ENCODE measurements at places on chromosomes 12 and 14.

DNA sequence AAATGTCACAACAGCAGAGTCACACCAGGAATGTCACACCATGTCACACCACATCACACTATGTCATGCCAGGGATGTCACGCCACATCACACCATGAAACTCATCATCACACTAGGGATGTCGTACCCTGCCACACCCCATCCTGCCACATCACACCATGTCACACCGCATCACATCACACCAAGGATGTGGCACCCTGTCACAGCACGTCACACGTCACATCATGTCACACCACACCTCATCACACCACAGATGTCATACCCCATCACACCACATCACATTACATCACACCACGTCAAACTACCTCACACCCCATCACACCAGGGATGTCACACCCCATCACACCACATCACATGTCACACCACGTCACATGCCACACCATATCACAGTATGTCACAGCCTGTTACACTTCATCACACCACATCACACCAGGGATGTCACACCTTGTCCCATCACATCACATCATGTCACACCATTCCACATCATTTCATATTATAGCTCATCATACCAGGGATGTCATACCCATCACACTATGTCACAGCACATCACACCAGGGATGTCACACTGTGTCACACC is 90.9 kb downstream of the TMEM121 start:
- DNase-seq: no peak

- DNase-seq: no peak
Observed at GRCh38 chr12:92162079-92162478, 16.4 kb upstream of the BTG1 start.

GRCh38 chr12:113092607-113093408 is 36.3 kb downstream of the DTX1 start:
- peak; percentile 57 for DNase-seq

GRCh38 chr12:77229640-77230442 is 164.5 kb upstream of the E2F7 start:
- DNase-seq: no peak

DNA sequence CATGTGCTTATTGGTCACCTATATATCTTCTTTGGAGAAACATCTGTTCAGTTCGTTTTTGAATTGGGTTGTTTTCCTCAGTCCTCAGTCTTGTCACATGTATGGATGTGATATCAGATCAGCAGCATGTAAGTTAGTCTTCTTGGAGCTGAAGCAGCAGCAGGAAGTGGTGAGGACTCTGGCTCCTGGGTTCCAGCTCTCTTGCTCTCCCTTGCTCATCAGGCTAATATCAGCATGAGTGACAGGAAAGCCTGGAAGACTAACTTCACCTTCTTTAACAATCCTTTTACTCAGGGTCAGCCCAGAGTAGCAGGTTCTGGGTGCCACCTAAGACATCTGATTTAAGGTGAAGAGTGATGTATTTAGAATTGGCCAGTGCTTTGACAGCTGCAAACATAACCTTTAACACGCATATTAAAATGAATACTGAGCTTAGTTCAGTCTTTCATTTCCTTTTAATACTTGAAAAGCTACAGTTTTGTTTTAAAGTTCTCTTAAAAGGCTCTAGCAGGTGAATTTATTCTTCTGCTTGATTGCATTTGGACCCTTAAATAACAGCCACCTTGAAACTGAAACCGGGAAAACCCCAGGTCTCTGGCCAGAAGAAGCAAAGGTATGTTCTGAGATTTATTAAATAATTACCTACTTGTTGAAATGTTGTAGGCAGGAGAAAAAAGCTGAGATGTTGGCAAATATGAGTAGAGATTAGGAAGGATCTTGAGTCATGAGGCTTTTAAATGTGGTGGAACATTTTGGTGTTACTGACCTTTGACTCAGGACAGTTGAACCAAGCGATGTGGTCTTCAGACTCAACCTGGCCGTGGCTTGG is 54.3 kb downstream of the DRAM1 start:
- DNase-seq: no peak

DNA sequence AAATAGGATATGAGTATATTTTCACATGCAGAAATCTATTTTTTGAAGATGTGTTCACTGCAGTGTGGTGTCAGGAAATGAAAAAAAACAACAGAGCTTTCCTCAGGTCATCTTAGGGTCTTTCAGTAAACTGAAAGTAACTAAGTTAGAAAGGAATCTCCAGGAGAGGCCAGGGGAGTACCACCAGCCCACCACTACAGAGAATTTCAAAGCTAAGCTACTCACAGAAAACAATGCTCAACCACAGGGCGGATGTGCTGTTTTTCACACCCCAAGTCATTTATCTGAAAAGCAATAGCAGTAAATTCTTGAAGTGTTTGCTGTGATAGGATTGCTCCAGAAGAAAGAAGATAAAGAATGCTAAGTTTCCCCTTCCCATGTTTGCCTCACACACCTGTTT is 79.0 kb downstream of the IFNG start:
- DNase-seq: no peak

DNA sequence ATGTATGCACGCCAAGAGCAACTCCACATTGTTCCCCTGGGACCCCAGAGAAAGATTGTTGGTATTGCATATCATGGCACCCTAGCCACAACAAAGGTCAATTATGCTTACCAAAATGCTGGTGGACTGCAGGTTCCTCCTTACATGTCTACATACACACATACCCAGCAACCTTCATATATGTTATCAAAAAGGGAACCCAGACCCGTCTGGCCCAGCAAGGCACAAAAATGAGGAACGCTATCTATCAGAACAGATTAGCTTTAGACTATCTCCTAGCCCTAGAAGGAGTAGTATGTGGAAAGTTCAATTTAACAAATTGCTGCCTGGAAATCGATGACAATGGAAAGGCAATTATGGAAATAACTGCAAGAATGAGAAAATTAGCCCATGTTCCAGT is 61.5 kb downstream of the DHRS2 start:
- no peak for DNase-seq

- DNase-seq: no peak
Observed at GRCh38 chr14:33435911-33436689, 497.4 kb downstream of the NPAS3 start.

GRCh38 chr14:76908834-76909233 is 82.6 kb downstream of the LRRC74A start:
- DNase-seq: no peak

- peak; percentile 25 for DNase-seq
Observed at GRCh38 chr14:51395361-51395849, 155.4 kb downstream of the TMX1 start.

- DNase-seq: peak; percentile 58
Observed at GRCh38 chr12:5201554-5202218, 158.0 kb downstream of the KCNA5 start.

- no peak for DNase-seq
Observed at GRCh38 chr12:75960086-75960910, 71.3 kb downstream of the PHLDA1 start.

- DNase-seq: no peak
Observed at GRCh38 chr14:76729258-76729657, 32.0 kb upstream of the VASH1 start.

GRCh38 chr14:50979941-50980850 is 35.9 kb upstream of the PYGL start:
- DNase-seq: no peak

DNA sequence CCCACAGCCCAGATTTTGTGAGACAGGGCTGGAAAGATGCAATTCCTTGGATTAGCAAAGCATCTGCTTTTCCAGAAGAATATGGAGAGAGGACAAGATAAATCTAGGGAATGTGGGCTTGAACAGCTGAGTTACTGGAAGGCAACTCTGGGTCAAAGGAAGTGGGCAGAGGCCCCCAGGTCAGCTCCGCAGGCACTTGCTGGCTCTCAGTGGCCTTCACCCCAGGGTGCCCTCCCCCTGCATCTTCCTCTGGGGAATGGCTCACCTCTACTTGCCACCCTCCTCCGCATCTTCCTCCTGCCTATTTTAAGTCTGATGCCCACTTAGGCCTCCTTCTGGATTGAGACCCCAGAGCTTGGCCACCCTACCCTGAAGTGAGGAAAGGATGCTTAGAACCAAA is 10.5 kb upstream of the PNMA1 start:
- DNase-seq: no peak

DNA sequence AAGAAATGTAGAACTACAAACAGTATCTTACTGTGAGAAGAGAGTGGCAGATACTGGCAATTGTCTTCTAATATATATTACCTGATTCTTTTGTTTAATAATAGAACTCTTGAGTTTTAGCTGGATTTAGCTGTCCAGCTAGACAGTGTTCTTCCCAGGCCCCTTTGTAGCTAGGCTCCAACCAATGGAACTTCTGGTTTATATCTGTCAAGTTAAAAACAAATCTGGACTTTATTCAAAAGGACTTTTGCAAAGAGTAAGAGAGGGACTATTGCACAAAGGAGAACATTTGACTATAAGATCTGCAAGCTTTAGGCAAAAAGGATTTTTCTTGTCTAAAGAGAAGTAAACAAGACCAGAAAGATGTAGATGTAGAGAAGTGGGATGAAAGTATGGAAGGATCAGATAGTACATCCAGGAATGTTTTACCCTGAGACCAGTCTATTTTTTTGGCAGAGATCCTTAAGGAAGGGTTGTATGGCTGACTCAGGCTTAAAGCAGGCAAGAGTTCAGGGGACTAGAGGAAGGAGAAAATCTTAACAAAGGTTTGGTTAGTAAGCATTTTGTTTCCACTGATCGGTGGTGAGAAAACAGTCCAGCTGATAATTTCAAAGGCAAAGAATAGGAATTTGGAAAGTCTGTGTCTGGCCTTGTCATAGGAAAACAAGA is 111.1 kb upstream of the PLEKHA5 start:
- DNase-seq: no peak

DNA sequence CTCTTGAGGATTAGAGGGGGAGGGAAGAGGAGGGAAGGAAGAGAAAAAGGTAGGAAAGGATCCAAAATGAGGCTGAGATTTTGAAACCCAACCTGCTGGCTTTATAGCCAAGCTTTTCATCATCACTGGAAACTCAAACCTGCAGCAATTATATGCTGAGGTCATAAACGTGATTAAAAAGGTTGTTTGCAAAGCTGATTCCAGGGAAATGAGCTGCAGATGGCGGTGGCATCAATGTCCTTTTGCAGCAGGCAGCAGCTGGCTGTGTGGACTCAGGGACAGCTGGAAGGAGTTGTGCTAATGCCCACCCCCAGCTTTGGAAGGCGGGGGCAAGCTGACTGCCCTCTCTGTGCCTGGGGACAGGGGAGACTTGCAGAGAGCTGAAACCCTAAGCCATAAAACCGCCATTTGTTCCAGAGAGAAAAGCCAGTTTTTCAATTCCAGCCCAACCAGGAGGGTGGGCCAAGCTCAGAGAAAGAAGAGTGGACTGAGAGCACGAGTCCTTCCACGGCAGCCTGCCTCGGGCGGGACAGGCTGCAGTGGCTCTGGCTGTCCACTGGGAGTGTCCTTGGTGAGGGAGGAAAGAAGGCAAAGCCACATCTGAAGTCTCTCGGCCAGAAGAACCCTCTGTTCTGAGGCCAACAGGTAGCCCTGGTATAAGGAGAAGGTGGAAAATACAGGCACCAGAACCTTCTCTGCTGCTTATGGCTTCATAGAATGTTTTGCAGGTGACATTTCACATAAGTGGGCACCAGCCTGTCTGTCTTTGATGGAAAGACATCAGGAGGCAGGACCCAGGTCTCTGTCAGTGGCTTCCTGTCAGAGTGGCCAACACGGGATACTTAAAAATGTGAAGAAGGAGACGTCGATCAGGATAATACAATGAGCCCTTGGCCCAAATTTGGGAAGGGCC is 90.7 kb downstream of the SINHCAF start:
- DNase-seq: peak; percentile 67

- no peak for DNase-seq
Observed at GRCh38 chr12:108777156-108777555, 45.8 kb upstream of the CORO1C start.

- DNase-seq: no peak
Observed at GRCh38 chr12:127240249-127240929, 1026.6 kb upstream of the TMEM132C start.

DNA sequence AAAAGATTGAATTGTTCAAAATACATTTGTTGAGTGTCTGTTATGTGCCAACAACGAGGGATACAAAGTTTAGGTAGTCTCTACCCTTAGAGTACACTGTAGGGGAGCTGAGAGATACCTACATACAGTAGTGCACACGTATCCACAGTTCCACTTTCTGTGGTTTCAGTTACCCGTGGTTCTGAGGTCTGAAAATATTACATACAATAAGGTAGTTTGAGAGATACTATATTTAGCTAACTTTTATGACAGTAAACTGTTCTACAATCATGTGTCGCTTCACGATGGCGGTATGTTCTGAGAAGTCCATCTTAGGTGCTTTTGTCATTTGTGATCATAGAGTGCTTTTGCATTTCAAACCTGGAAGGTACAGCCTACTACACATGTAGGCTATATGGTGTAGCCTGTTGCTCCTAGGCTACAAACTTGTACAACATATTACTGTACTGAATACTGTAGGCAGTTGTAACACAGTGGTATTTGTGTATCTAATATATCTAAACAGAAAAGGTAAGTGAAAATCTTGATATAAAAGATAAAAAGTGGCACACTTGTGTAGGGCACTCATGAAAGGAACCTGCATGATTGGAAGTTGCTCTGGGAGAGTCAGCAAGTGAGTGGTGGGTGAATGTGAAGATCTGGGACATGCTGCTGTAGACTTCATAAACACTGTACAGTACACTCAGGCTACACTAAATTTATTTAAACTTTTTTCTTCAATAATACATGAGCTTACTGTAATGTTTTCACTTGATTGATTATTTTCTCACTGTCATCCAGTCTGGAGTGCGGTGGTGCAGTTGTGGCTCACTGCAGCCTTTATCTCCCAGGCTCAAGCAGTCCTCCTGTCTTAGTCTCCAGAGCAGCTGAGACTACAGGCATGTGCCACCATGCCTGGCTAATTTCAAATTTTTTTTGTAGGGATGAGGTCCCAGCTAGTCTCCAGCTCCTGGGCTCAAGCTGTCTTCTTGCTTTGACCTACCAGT is 4.0 kb downstream of the CPSF6 start:
- DNase-seq: no peak

GRCh38 chr12:114689075-114689994 is 5.4 kb upstream of the TBX3 start:
- no peak for DNase-seq

DNA sequence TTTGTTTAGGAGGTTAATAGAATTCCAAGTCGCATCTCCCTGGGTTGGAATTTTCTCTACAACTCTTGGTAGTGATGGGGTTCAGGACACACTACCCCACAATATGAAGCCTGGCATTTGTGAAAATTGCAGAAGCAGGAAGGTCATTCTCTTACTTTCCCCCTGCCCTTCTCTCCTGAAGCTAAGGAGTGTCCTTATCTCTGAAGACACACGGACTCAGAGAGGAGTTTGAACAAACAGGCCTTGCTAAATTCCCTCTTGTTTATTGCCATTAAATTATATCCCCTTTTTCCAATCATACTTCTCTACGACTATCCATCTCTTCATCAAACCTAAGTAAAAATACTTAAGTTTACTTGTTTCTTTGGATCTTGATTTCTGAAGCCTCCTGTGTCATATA is 443.0 kb downstream of the RAD51B start:
- no peak for DNase-seq

DNA sequence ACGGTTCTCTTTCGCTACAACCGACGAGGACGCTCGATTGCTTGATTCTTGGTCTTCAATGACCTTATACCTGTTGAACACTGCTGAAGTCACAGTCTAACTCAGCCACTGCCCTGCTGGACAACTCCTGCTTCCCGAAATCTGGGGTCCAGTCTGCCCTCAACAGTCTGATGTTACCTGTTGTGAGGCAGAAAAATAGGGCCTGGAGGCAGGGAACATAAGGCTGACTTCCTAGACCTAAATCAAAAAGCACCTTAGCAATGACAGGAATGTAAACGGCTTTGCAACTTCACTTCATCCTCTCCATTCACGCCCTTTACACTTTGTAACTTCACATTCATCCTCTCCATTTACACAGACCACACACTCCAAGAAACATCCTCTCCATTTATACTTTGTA is 597 bp upstream of the GLTP start:
- DNase-seq: no peak

- DNase-seq: no peak
Observed at GRCh38 chr12:120855823-120856588, 48.2 kb downstream of the SPPL3 start.

All from right kidney (tissue), 9 donors.